ENCODE measurements at places on chromosomes 4 and X.

DNA sequence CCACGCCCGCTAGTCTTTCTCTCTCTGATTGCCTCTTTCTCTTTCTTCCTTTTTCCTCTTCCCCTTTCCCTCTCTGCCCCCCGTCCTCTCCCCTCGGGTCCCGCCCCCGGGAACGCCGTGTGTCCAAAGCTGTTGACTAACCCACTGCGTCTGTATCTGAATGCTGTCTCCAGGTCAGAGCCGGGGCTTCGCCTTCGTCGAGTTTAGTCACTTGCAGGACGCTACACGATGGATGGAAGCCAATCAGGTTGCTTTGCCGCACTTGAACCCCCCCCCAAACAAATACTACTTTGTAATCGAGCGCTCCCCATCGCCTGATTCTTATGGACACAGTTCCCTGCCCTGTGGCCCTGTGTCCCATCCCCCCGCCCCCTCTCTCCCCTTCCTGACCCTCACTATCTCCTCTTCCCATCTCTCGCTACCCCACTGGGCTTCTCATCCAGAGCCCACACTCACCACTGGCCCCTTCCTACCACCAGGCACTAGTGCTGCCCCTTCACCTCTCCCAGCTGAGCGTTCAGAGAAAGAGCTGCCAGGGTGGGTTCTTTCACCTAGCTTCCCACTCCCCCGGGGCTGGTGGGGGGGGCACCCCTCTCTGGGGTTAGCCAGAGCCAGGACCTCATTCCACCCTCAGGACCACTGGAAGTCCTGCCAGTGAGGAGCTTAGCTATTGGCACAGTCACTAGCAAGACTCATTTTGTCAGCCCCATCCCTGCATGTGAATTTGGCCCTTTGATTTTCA is 18.6 kb upstream of the UBA1 start:
- DNase-seq = no peak

GRCh38 chr4:73701116-73701515 is 39.3 kb upstream of the CXCL8 start:
- no peak for DNase-seq

DNA sequence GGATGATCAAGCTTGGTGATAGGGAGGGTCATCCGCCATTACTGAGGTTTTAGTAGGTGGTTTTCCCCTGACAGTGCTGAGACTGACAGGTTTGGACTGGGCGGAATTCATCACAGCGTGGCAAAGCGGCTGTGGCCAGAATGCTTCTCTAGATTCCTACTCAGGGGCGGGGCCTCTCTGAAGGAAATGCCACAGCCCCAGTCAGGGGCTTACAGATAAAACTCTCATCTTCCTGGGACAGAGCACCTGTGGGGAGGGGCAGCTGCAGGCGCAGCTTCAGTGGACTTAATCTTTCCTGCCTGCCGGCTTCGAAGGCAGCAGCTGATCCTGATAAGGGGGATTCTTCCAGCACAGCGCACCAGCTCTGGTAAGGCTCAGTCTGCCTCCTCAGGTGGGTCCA is 316.7 kb downstream of the RPA4 start:
- DNase-seq = no peak

DNA sequence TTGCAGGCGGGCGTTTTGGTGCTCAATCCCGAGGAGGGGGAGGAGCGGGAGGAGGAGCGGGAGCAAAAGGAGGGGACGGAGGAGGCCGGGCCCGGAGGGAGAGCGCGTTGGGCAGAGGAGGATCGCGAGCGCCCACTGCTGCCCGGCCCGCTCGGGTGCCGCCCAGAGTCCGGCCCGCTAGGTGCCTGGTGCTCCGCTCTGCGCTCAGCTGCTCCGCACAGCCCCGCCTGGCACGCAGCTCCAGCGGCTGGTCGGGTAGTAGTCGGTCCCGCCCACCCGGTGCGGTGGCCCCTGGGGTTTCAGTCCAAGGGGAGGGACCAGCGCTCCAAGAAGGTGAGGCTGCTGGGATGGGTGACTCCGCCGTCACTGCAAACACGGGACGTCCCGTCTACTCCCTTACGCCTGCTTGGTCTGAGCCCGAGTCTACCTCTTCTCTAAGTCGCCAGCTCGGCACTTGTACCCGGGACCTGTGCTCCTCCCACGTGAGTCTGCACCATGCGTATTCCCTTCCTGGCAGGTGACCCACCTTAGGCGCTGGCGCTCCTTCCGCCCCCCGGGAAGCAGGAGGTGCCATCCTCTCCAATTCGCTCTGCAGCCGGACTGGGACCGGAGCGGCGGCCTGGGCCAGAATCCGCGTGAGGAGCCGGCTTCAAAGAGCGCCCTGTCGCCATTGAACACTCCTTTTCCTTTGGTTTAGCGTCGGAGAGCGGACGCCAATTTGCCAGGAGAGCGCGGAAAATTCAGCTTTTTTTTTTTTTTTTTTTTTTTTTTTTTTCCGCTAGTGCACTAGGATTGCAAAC is 405 bp upstream of the HS3ST1 start:
- DNase-seq = no peak

DNA sequence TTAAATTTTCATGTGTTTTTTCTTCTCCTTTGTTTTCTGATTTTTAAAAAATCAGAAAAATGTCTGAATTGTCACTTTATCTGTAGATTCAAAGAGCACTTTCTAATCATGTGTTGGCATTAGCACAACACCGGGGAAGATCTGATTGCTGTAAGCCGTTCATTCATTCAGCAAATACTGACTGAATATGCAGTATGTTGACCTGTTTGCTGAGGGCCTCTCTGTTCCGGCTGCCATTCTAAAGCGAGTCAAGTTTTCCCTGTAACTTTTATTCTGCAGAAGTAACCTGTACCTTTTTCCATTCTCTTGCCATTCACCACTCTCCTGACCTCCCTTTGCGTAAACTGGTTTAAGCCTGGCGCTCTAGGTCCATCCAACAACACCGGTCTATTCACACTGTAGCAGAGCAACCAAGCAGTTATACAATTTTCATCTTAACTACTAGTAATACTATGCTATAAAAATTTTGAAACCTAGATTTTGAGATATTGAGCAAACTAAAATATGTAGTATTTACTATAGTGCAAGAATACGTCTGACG is 6.7 kb downstream of the SORBS2 start:
- no peak for DNase-seq

DNA sequence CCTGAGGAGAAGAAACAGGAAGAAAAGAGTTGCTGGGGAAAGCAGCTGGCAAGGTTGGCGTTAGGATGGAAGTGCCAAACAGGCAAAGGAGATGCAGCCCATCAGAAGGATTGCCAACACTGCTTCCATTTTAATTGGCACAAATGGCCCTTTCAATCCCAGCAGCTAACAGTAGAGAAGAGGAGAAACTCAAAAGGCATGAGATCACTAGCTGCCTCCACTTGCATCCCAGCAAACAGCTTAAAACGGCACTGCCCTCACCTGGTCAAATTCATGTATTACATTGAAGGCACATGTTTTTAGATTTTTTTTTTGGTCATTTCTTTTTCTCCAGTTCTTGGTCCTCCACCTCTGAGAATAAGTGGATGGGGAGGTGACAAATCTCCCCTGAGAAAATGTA is 14.9 kb upstream of the LOC101059915 start:
- peak; percentile 24 for DNase-seq

All from stimulated activated CD8-positive, alpha-beta memory T cell treated with anti-CD3 and anti-CD28 coated beads, Interleukin-15, amount 100 ng/mL, for 1 hour (primary cell).